ENCODE measurements at places on chromosomes 3 and 15.

DNA sequence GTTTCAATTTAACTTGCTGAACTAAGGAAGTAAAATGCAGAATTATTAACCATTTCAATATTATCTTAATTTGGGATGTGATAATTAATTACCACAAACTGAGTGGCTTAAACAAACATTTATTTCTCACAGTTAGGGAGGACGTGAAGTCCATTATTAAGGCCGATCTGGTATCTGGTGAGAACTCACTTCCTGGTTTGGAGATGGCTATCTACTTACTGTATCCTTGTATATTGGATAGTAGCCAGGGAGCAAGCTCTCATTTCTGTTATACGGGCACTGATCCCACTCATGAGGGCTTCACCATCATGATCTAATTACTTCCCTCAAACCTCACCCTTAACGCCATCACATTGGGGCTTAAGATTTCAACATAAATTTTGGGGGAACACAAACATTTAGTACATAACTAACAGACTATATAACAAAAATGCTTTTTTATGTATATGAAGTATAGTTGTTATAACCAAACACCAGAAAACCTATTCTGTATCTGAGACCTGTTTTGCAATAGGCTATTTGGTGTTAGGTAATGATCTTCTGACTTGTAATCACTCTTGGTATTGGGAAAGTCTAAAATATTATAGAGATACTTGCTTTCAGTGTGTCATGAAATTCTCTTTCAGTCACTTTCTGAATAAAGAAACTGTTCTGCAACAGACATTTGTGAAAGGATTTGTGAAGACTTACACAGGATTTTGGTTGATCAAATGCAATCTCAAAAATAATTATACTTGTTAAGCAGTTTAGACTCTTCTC, 4.7 kb upstream of the KPNA4 start:
- no peak for ATAC-seq

GRCh38 chr3:114464548-114464947, 170.7 kb downstream of the TIGIT start:
- ATAC-seq = peak; percentile 63

DNA sequence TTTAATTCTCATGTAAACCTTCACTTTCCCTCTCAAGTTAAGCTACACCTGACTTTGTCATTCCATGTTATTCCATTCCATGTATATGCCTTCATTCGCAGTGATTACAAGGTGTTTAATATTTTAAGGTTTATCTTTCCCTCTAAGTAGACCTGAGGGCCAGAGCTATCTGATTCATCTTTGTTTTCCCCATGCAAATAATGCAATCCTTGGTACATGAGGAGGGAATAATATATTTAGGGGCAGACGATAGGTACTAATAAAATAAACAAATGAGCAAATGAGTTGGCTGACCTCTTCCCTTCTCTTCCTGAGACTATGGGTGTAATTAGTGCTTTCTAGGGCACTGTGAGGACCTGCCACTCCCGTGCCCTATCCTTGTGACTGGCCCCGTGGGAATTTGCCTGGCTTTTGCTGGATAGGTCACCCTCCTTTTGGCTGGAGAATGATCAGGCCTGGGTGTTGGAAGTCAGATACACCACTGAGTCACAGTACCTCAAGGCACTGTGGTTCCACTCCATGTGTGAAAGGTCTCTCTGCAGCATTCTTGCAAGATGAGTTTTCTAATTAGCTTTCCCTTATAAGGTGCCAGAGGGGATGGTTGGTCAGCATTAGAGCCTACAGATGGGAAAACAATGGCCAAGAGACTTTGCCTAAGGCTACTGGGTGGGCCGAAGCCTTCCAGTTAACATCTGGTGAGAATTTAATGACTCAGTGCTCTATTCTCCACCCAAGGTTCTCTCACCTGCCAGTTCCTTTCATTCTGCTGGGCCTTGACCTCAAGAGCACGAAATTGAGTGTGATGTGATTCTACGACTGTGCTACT, 183.2 kb downstream of the P3H2 start:
- no peak for ATAC-seq

- no peak for ATAC-seq
Observed at GRCh38 chr3:68893600-68894239, 38.6 kb downstream of the TAFA4 start.

GRCh38 chr3:46405301-46406019, 1.4 kb downstream of the CCR5AS start:
- no peak for ATAC-seq

DNA sequence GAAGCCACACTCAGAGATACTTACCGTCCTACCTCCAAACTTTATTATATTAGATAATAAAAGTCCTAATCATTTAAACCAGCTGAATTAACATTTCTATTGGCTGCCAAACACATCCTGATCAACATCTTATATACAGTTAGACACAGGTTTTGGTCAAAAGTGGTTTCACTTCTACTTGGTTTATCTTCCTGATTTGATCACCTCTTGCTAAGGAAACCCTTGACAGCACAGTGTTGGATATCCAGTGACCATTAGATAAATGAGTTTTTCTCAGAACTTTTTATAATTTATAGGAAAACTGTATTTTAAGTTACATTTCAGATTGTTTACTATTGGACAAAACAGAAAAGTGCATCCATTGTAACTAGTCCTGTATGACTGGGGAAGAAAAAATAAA, 198.4 kb upstream of the NR2F2 start:
- ATAC-seq = no peak

- ATAC-seq = peak; percentile 73
Observed at GRCh38 chr15:45456212-45457106, 66.1 kb downstream of the SLC30A4 start.

GRCh38 chr3:118262800-118263402, 771.7 kb downstream of the IGSF11 start:
- ATAC-seq = no peak

DNA sequence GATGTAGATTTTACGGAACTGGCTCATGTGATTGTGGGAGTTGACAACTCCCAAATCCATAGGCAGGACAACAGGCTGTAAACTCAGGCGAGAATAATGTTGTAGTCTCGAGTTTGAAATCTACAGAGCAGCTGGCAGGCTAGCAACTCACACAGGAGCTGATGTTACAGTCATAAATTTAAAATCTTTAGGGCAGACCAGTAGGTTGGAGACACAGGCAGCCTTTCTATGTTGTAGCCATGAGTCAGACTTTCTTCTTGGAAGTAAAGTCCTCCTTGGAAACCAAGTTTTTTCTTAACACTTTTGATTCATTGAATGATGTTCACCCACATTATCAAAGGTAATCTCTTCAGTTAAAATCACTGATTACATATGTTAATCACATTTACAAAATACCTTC, 89.1 kb upstream of the ALCAM start:
- no peak for ATAC-seq

All from activated T-helper 17 cell treated with anti-CD3 and anti-CD28 coated beads, Interleukin-2, amount 50 U/mL, for 72 hours (primary cell).